ENCODE measurements at places on chromosomes 5 and 9. TPM values are rescaled to one million over a fixed set of nuclear protein-coding genes. Genes with fewer than 3 reads are reported as not detected.

Gene HSDL2
- 63.5 TPM for polyA plus RNA-seq

Gene LHFPL2
- polyA plus RNA-seq: 48.3 TPM

Gene LIX1
- polyA plus RNA-seq: 4.2 TPM

Gene ANKRD31
- polyA plus RNA-seq: 0.13 TPM

Gene GPR150
- not detected for polyA plus RNA-seq

Gene SPINK7
- 0.23 TPM for polyA plus RNA-seq

Gene DTWD2
- 7.8 TPM for polyA plus RNA-seq

Gene NEUROG1
- not detected for polyA plus RNA-seq

Gene KIF4B
- 0.06 TPM for polyA plus RNA-seq

Gene RPP25L
- polyA plus RNA-seq: 20.3 TPM

Gene FABP6
- 0.24 TPM for polyA plus RNA-seq

Gene ELOVL7
- 0.16 TPM for polyA plus RNA-seq

Gene RRAGA
- polyA plus RNA-seq: 80.9 TPM

Gene IL9
- not detected for polyA plus RNA-seq

Gene RALGPS1
- polyA plus RNA-seq: 7.9 TPM

Gene LRRC70
- polyA plus RNA-seq: 3.6 TPM

Measured in forelimb muscle (tissue), 1 donor.